ENCODE measurements at places on chromosomes 12 and 14. TPM values are rescaled to one million over a fixed set of nuclear protein-coding genes. Genes with fewer than 3 reads are reported as not detected.
A peak's percentile ranks its signal among the peaks of the same experiment; 100 is the strongest.

MANSC1 gene
- polyA plus RNA-seq, result 7.2 TPM

RIMKLB gene
- polyA plus RNA-seq, result 8.4 TPM

DNA sequence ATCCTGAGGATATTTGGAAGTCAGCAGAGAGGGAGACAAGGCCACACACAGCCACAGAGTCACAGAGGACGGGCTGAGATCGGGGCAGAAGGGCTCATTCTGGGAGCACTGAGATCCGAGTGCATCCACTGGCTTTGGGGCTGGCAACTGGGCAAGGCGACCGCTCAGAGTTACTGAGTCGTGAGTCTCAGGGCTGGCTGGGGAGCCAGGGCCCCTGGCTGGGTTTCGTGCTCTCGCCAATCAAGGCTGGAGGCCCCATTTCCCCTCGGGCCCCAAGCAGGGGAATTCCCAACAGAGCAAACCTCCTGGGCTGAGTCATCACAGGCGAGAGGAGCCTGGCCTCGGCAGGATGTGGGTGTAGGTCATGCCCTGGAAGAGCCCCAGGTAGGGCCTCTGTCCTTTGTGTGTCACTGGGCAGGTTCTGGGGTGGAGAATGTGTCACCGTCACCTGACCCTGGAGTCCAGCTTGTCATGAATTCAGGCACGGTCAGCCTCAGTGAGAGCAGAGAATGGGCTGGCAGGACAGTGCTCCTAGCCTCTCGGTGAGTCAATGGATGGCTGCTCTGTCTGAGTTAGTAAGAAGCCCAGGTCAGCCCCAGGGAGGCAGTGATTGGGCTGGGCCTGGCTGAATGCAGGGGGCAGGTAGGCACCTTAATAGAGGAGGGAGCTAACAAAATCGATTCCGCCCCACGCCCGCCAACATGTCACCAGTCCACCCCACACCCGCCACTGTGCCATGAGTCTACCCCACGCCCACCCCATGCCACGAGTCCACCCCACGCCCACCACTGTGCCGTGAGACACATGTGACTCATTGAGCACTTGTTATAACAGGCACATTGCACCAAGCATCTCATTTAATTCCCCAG lies 16.9 kb downstream of the ASB2 start:
- peaks cover 6% of the 10 kb centered on the region for H3K36me3 ChIP-seq
- no peaks in the 10 kb centered on the region for H3K27me3 ChIP-seq
- no peak overlapping the region for H3K4me3 ChIP-seq
- peaks cover 65% of the 10 kb centered on the region for H3K4me1 ChIP-seq

ARHGAP9 gene
- polyA plus RNA-seq, result 54.7 TPM

GRCh38 chr12:119803381-119803791 lies 73.7 kb downstream of the CIT start:
- DNase-seq, result no peak
- no peaks in the 10 kb centered on the region for H3K36me3 ChIP-seq
- peaks cover 23% of the 10 kb centered on the region for H3K4me1 ChIP-seq
- peak overlapping the region; percentile 16 for H3K4me3 ChIP-seq

GRCh38 chr12:109098183-109098604 lies 797 bp downstream of the UNG start:
- peaks cover 34% of the 10 kb centered on the region for H3K4me1 ChIP-seq
- peaks cover 28% of the 10 kb centered on the region for H3K36me3 ChIP-seq
- peak; percentile 87 for DNase-seq
- no peaks in the 10 kb centered on the region for H3K27me3 ChIP-seq
- H3K4me3 ChIP-seq, result peak overlapping the region; percentile 85

GRCh38 chr14:29773990-29774389 lies 153.7 kb downstream of the PRKD1 start:
- DNase-seq, result no peak
- no peak overlapping the region for H3K4me3 ChIP-seq
- H3K27me3 ChIP-seq, result no peaks in the 10 kb centered on the region
- H3K27ac ChIP-seq, result no peak overlapping the region
- H3K4me1 ChIP-seq, result no peaks in the 10 kb centered on the region

GRCh38 chr14:60151715-60152114 lies 13.5 kb downstream of the DHRS7 start:
- H3K27ac ChIP-seq, result peak overlapping the region; percentile 19
- DNase-seq, result peak; percentile 86
- H3K4me1 ChIP-seq, result peaks cover 10% of the 10 kb centered on the region
- no peak overlapping the region for H3K4me3 ChIP-seq
- no peaks in the 10 kb centered on the region for H3K36me3 ChIP-seq
- H3K27me3 ChIP-seq, result no peaks in the 10 kb centered on the region

PPM1H gene
- polyA plus RNA-seq, result 1.2 TPM

DNA sequence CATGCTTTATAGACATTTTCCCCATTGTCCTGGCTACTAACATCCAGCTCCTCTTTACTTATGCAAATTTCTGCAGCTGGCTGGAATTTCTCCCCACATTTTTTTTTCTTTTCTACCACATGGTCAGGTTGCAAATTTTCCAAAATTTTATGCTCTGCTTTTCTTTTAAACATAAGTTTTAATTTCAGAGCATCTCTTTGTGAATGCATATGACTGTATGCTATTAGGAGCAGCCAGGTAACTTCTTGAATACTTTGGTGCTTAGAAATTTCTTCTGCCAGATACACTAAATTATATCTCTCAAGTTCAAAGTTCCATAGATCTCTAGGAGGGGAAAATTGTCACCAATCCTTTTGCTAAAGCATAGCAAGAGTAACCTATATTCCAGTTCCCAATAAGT lies 365.9 kb downstream of the LRFN5 start:
- DNase-seq, result no peak
- H3K27ac ChIP-seq, result no peak overlapping the region
- H3K4me3 ChIP-seq, result no peak overlapping the region
- H3K36me3 ChIP-seq, result no peaks in the 10 kb centered on the region
- no peaks in the 10 kb centered on the region for H3K27me3 ChIP-seq

KRT2 gene
- polyA plus RNA-seq, result 0.38 TPM

GRCh38 chr12:93624595-93625294 lies 52.3 kb downstream of the SOCS2 start:
- no peaks in the 10 kb centered on the region for H3K27me3 ChIP-seq
- H3K36me3 ChIP-seq, result no peaks in the 10 kb centered on the region
- H3K4me1 ChIP-seq, result no peaks in the 10 kb centered on the region
- no peak overlapping the region for H3K4me3 ChIP-seq
- no peak for DNase-seq

DNA sequence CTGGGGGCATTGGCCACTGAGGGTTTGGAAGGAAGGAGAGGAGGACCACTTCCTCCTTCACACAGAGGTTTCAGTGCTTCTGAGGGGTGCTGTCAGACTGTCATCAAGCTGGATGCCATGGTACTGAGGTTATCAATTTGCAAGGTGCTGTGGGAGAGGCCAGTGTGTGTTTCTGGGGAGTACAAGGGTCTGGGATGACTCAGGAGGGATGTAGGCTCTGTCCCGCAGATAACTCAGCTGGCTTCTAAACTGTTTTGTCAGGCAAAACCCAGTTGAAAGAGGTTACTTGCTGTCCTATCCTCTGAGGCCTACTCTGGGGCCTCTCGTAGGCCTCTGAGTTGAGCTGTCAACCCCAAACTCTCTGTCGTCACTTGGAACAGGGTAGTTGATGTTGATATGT lies 22.8 kb downstream of the ADCK1 start:
- H3K4me1 ChIP-seq, result no peaks in the 10 kb centered on the region
- no peak overlapping the region for H3K27ac ChIP-seq
- H3K27me3 ChIP-seq, result no peaks in the 10 kb centered on the region
- no peak overlapping the region for H3K4me3 ChIP-seq
- DNase-seq, result no peak
- peaks cover 6% of the 10 kb centered on the region for H3K36me3 ChIP-seq

DNA sequence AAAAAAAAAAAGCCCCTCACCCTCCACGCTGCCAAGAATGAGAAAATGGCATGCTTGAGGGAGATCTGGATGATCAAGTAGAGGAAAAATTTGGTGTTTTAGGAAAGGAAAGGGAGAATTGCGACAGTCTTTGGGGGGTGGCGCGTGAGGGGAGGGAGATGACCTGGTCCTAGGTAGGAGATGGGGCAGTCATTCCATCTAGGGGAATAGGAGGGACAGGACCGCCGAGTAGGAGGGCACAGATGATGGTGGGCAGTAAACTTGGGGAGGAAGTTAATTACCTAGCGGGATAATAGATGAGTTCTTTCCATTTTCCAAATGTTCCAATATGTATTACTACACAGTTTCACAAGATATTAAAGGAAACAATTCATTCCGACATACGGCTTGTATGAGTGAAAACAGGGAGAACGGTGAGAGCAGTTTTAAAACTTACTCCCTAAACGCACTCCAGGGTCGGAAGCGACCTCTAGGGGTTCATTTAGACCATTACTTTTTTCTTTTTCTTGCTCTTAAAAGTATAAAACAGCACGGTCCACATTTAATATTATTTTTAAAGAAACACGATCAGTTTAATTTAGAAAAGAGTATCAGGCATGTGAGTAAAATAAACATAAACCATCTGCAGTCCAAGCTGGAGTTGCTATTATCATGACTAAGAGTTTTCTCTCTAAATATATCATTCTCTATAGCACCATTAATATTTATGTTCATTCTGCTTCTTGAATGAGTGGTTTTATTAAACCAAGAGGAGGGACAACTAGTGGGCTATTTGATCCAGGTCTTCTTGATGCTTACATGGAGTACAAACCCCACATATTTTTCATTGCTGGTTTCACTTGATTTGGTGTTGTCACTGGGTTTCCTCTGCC lies 3.0 kb upstream of the FNTB start:
- H3K27ac ChIP-seq, result no peak overlapping the region
- no peak overlapping the region for H3K4me3 ChIP-seq
- H3K27me3 ChIP-seq, result no peaks in the 10 kb centered on the region
- no peak for DNase-seq

ETFRF1 gene
- polyA plus RNA-seq, result 18.5 TPM

DNA sequence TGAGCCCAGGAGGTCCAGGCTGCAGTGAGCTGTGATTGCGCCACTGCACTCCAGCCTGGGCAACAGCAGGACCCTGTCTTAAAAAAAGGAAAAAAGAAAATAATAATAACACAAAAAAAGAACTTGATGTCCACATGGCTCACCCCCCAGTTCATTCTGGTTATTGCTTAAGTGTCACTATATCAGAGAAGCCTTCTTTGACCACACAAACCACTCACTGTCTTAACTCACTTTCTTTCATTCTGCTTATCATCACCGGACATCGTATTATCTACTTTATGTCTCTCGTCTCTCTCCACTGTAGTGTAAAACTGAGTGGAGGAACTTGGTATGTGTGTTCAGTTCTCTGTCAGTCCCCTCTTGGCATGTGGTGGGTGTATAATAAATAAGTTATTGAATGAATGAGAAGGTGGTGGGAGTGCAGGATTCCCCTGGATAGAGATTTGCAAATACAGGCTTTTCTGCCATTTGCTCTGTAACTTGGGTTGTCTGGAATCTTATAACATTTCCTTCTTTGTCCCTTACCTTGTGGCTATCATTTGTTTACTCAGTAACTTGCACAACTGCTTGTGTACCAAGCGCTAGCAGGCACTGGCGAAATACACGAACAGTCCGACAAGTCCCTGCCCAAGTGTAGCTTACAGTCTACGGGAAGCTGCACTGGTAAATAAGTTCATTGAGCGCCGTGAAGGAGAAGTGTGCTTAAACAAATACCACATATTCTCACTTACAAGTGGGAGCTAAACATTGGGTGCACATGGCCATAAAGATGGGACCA lies 86.6 kb upstream of the TRAF3 start:
- no peak overlapping the region for H3K4me3 ChIP-seq
- no peak overlapping the region for H3K27ac ChIP-seq
- H3K27me3 ChIP-seq, result no peaks in the 10 kb centered on the region
- no peak for DNase-seq
- peaks cover 19% of the 10 kb centered on the region for H3K4me1 ChIP-seq
- H3K36me3 ChIP-seq, result no peaks in the 10 kb centered on the region

CHPT1 gene
- 58.1 TPM for polyA plus RNA-seq

- no peak overlapping the region for H3K27ac ChIP-seq
- no peak for DNase-seq
- H3K36me3 ChIP-seq, result no peaks in the 10 kb centered on the region
- no peak overlapping the region for H3K4me3 ChIP-seq
- no peaks in the 10 kb centered on the region for H3K4me1 ChIP-seq
- H3K27me3 ChIP-seq, result no peaks in the 10 kb centered on the region
Observed at GRCh38 chr12:25852792-25853191, 105.7 kb upstream of the RASSF8 start.

C12orf42 gene
- polyA plus RNA-seq, result not detected

- peak overlapping the region; percentile 57 for H3K27ac ChIP-seq
- peaks cover 11% of the 10 kb centered on the region for H3K4me1 ChIP-seq
- no peak overlapping the region for H3K4me3 ChIP-seq
- DNase-seq, result peak; percentile 66
Observed at GRCh38 chr12:91326058-91327027, 143.7 kb upstream of the DCN start.

DNA sequence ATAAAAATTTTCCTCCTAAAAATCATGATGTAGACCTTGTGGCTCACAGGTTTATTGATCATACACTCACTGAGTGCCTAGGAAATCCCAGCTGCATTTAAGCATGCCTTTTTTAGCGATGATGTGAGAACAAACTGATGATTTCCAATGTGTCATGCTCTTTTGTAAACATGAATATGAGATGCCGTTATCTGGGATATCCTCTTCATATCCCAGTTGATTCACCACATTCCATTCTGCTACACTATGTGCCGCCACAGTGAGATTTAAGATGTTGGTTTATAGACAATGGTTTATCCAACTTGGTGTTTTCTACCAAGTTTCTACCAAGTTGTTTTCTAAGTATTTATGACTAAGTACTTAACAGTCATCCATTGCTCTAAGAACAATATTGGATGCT lies 5.2 kb downstream of the OR4E1 start:
- no peak overlapping the region for H3K27ac ChIP-seq
- no peak overlapping the region for H3K4me3 ChIP-seq
- H3K27me3 ChIP-seq, result no peaks in the 10 kb centered on the region
- DNase-seq, result no peak

DNA sequence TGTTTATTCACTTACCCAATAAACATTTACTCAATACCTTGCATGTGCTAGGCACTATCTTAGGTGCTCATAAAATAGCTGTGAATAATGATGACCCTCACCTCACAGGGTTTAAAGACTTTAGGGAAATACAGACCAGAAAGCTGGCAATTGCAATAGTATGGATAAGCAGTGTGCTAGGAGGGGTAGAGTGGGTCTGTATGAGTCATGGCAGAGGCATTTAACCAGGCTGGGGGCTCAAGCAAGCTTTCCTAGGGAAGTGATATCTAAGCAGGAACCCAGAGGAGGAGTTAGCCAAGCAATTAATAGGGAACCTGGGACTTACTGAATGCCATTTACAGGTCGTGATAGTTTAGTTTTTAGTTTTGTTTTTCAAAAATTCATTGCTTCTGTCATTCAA lies 123.9 kb upstream of the CCDC198 start:
- H3K4me3 ChIP-seq, result no peak overlapping the region
- no peak overlapping the region for H3K27ac ChIP-seq
- no peak for DNase-seq
- no peaks in the 10 kb centered on the region for H3K36me3 ChIP-seq
- no peaks in the 10 kb centered on the region for H3K4me1 ChIP-seq
- no peaks in the 10 kb centered on the region for H3K27me3 ChIP-seq

- no peak overlapping the region for H3K27ac ChIP-seq
- H3K36me3 ChIP-seq, result no peaks in the 10 kb centered on the region
- H3K4me3 ChIP-seq, result peak overlapping the region; percentile 21
- H3K4me1 ChIP-seq, result no peaks in the 10 kb centered on the region
- DNase-seq, result no peak
Observed at GRCh38 chr14:104223101-104224041, 85.0 kb downstream of the KIF26A start.

SERPINA12 gene
- polyA plus RNA-seq, result not detected

LRP6 gene
- polyA plus RNA-seq, result 7.2 TPM

- no peak overlapping the region for H3K4me3 ChIP-seq
- H3K27me3 ChIP-seq, result no peaks in the 10 kb centered on the region
- no peaks in the 10 kb centered on the region for H3K36me3 ChIP-seq
- DNase-seq, result no peak
Observed at GRCh38 chr12:77924703-77925102, 94.0 kb downstream of the NAV3 start.
